Progenitor cell of endocrine pancreas (in vitro differentiated cells): ENCODE measurements at places on chromosomes 6 and 20.
A peak's percentile ranks its signal among the peaks of the same experiment; 100 is the strongest.

GRCh38 chr20:33391722-33392415 is 9.4 kb downstream of the CDK5RAP1 start:
- DNase-seq = no peak

DNA sequence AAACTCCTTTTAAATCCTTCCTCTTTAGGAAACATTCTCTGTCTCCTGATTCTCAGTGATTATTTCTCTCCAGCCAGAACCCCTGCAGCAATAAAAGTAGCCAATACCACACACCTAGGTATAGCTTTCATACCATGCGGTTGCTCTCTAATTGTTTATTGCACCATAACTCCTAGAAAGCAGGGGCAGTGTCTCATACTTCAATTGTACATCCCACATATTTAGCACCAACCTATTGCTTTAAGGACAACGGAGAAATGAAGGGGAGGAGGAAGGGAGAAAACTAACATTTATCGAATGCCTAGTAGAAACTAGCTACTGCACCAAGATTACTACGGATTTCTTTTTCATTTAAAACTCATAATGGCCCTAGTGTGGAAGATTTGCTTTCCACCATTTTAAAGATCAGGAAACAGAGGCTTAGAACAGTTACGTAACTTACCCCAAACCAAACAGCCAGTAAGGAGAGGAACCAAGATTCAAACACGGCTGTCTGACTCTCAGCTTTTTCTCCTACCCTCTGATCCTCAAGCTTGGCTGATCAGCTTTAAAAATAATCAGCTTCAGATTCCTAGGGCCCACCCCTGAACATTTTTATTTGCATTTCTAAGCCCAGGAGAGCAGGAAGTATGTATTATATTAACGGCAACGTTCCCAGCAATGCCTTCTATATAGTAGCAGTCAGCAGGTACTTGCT is 43.4 kb upstream of the ATXN1 start:
- no peak for DNase-seq

- DNase-seq = no peak
These were observed 538.0 kb upstream of the ID4 start for GRCh38 chr6:19299129-19299528.

DNA sequence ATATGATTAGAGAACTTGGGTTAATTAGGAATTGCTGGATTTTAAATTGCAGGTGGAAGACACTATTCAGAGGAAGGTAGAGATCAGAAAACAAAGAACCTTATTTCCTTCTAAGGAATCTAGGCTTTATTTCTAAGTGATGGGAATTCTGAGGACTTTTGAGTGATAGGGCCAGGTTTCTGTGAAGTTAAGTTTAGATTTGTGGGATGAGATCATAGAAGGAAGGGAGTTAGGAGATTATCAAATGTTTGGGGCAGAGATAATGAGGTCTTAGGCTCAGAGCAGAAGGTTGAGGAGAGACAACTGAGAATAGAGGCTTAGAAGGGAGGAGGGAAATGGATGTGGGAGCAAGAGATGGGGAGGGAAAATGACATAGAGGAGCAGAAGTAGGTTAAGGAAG is 109.7 kb upstream of the MMS22L start:
- DNase-seq = no peak

DNA sequence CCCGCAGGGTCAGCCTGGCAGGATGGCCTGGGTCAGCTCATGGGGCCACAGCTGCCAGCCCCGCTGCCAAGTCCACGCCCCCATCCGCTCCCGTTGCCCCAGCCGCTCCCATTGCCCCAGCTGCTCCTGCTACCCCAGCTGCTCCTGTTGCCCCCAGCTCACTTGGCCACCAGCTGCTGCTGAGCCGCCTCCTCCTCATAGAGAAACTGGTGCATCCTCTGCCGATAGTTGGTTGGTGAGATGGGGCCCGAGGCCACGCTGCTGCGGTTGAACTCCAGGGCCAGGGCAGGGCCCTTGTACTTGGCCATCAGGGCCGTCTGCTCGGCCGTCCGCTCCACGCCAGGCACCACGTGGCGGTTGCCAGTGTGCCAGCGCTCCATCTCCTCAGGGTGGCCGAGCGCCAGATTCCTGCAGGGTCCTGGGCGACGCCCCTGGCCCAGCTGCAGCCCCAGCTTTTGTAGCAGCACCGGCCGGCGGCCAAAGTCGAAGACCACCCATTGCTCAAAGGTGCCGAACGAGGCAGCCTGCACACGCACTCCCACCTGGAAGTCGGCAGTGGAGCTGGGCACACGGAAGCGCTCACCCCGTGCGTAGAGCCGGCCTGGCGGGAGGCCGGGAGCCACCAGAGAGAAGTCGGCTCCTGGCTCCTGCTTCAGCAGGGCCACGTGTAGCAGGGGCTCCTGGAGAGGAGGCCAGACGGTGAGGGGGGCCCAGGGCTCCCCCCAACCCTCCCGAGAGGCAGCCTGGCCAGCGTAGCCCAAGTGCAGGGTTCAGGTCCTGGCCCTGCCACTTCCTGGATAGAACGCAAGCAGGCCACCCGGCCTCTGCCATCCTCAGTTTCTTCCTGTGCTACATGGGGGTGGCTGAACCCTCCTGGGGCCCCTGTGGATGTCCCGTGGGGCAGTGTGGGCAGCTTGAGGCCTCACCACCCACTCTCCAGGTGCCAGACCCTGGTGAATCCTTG is 4.8 kb downstream of the HELZ2 start:
- DNase-seq = no peak

- DNase-seq = no peak
These were observed 11.0 kb downstream of the LY86 start for GRCh38 chr6:6599468-6599873.

DNA sequence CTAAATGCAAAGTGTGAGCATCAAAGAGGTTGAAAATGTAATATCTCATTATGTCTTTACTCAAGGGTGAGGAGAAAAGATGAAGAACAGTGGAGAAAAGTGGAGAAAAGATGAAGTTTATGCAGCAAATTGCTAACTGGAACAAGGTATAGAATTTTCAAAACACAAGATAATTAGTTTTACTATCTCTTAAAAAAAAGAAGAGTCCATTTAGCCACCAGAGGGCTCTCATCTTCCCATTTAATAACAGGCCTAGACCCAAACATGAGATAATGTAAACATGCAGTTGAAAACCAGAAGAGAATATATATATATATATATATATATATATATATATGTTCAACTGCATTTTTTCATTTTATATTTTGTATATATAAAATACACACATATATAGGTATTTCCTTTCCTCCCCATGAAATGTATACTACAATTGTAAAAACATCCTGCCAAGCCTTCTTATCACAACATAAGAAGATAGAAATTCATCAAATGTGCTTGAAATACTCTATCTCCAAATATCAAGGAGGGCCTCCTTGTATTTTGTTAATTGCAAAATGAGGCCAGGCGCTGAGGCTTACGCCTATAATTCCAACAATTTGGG is 78.4 kb downstream of the ADTRP start:
- no peak for DNase-seq

GRCh38 chr6:81901551-81901966 is 149.1 kb upstream of the TENT5A start:
- no peak for DNase-seq

- no peak for DNase-seq
These were observed 432.7 kb downstream of the PTPRT start for GRCh38 chr20:42756991-42757390.

GRCh38 chr6:2746557-2747061 is 4.1 kb downstream of the MYLK4 start:
- DNase-seq = no peak

- no peak for DNase-seq
These were observed 17.0 kb downstream of the UQCC2 start for GRCh38 chr6:33694401-33694931.

DNA sequence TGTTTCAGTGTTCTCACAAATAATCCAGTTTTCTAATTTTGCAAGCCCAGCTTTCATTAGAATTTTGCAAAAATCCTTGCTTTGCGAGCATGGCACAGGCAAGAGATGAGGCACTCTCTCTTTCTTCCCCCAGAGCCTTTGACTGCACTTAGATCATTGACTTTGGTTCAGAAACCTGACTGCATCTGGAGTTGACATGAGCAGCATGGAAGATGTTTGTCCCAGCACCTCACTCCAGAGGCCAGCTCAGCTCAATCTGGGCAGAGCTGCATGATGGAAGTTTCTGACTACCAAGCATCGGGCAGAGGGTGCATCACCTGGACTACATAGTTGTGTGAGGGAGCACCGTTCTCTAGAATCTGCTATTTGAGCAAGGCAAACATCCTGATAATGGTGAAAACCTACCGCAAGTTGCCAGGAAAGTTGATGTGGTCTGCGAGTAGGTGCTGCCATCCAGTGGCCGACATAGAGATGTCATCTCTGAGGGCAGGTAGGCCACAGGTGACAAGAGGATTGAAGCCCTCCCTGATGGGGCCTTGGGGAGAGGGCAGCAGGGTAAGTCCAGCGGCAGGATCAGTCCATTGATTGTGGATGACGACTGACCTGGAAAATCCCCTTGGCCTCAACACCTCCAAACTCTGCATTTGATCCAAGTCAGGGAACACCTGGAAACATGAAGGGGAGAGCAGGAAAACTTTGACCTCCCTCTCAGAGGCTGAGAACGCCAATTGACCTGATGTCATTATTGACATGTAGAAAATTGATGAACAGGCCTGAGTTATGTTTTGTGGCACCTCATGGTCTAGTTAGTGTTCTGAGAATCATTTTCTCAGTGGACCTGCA is 3.8 kb upstream of the LPA start:
- peak; percentile 36 for DNase-seq

- no peak for DNase-seq
These were observed 209.1 kb upstream of the CDYL start for GRCh38 chr6:4567141-4567540.

- no peak for DNase-seq
These were observed 1.4 kb downstream of the PHACTR3 start for GRCh38 chr20:59605601-59606364.

GRCh38 chr6:23731609-23732008 is 394.4 kb upstream of the NRSN1 start:
- DNase-seq = no peak

DNA sequence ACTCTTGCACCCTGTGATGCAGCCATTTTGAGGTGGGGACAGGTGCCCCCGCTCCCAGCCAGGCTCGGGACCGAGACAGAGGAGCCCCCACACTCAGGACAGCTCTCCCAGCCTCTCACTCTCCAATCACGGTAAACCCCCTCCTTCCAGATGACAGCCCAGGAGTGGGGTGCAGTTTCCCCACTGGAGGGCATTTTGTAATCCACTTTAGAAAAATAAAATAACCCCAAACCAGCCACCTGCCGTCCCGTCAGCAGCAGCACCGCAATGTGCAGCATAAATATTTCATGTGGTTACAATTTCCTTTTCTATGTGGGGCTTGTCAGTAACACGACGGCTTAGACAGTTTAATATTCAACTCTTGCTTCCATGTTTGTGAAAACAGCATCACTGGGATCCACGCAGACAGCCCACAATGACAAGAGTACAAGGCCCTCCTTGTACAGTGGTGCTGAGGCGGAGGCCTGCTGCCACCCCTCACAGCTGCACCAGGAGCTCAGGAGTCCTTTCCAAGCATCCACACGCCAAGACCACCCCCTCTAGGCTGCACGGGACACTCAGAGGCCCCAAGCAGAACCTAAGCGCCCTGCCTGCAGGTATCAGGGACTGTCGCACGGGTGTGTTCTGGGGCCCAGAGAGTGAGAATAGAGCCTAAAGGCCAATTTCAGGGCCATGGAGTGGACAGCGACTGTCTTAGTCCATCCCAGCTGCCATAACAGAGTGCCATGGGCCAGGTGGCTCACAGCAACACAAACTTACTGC is 116.7 kb downstream of the JPH2 start:
- DNase-seq = peak; percentile 8
